ENCODE measurements at places on chromosomes 7 and 10.

DNA sequence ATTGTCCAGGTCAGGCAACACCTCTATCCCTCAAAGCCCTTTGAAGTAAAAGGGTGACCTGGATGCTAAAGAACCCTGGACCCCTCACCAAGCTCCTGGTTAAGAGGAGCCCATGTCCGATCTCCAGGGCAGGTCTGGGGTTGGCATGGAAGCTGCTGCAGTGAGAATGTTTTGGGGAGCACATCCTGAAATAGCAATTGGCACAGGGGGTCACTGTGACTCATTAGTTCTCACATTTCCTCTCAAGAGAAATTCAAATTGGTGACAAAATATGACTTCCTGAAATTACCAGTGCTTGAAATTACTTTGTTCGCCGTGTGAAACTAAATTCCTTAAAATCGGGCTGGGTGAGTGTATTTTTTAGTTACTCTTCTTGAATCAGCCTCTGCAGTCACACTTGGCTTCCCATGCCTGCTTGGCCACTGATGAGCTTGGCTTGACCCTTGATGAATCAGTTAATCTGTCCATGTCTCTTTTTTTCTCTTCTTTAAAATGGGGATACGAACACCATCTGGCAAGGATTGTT, 18.8 kb upstream of the ARHGAP22 start:
- DNase-seq: no peak

- no peak for DNase-seq
Measured at GRCh38 chr7:74466196-74466813, 12.6 kb downstream of the GTF2IRD1 start.

DNA sequence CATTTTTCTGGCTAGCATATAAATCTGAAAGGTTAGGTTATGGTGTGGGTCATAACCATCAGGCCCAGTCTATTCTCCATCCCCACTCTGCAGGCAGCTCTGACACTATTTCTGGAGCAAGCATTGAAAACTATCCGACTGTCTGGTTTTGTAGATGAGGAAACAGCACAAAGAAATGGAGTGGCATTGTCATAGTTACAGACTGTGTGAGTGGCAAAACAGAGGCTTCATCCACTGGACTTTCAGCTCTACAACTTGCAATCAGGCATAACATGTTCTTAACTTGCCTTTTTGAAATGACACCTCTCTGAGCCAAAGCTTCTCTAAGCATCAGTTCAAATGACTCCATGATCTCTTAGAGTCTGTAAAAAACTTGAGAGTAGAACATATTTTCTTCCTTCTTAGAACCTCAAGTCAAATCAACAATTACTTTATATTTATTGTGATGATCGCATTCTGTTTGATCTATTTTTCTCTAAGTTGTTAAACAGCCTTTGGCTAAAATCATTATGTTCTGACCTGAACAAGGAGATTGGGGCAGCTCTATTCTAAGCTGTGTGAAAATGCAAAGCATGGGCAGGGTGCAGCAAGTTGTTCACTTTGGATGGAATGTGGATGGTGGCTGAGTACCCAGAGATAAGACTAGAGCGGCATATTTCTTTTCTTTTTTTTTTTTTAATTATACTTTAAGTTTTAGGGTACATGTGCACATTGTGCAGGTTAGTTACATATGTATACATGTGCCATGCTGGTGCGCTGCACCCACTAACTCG, 68.5 kb downstream of the LRRC4 start:
- no peak for DNase-seq

- no peak for DNase-seq
Measured at GRCh38 chr7:95649546-95649945, 53.2 kb upstream of the PDK4 start.

GRCh38 chr10:78971094-78971682, 97.6 kb upstream of the ZMIZ1 start:
- DNase-seq: no peak

DNA sequence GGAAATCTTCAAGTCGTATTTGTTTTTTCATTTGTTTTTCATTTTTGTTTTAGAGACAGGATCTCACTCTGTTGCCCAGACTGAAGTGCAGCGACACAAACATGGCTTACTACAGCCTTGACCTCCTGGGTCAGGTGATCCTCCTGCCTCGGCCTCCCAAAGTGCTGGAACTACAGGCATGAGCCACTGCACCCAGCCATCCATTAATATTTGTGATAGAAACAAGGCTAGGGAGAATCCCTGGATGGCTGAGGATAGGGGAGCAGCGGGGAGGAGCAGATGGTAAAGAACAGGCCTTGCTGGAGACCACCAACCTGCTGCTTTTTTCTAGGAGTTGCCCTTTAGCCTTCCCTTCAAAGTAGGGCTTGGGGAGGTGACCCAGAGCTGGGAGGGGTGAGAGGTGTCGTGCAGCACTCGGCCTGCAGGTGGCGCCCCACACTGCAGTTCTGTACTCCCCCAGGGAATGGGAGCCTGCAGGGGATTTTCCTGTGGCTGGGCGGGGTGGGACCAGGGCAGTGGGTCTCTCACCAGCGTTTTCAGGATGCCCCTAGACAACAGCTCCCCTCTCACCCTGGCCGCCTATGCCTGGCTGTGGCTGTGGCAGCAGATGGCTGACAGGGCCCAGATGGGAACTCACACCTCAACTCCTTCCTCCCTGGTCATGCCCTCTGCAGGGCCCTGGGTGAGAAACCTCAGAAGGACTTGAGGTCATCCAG, 12.6 kb upstream of the CDH23 start:
- DNase-seq: peak; percentile 37

DNA sequence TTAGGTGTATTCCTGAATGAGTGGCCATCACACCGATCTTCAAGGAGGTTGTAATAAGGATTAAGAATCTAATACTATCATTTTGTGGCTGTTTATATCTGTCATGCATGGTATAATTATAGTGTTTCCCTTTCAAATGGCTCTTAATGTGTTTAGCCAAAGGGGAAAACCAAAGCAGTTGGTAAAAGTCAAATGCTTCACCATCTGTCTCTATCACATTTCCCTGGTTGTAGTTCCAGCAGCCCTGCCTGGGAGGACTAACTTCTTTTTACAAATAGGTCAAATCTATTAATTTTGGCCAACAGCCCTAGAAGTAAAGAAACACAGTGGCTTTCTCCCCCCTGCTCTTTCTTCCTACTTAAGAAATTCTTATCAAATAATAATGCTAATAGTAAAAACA, 56.7 kb downstream of the ZNF365 start:
- DNase-seq: no peak

- no peak for DNase-seq
Measured at GRCh38 chr10:127569210-127569609, 20.1 kb downstream of the NPS start.

DNA sequence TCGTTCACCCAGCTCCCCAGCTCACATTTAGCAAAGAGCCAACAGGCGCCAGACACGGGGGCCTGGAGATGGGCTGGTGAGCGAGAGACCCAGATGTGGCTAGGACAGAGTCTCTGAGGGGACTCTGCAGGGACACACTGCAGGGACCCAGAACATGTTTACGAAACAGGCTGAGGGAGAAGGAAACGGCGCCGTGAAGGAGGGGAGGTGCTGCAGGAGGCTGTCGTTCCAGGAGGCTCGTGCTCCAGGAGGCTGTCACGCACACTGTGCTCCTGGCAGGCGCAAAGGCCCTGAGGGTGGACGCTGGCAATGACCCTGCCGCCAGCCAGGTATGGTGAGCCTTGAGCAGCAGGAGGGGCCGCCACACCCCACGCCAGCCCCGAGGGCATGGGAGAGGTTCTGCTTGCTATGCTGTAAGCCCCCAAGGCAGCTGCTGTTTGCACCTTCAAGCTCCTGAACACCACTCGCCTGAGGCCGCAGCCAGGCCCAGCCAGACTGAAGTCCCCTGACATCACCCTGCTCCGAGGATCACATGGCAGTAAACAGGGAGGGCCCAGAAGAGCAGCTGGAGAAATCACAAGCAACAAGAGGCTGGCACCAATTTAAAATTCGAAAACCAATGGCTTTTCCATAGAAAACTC, 27.3 kb downstream of the ADAP1 start:
- no peak for DNase-seq

DNA sequence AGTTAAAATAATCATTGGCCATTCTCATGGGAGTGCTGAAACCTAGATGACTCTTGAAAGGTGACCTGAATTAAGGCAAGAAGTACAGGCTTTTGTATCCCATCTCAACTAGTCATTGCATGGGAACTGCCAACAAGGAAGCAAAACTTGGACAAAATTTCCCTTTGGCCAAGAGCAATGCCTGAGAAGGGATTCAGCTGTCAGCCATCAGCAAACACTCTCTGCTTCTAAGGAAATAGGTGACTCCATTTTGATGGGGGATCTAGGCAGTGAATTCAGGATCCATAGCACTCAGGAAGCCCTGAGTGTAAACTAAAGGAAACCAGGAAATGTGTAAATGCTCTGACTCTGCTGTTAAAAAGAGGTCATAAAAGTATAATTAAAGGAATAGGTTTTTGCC, 221.5 kb upstream of the TMEM229A start:
- DNase-seq: no peak

- no peak for DNase-seq
Measured at GRCh38 chr7:94588075-94588474, 67.9 kb downstream of the SGCE start.

DNA sequence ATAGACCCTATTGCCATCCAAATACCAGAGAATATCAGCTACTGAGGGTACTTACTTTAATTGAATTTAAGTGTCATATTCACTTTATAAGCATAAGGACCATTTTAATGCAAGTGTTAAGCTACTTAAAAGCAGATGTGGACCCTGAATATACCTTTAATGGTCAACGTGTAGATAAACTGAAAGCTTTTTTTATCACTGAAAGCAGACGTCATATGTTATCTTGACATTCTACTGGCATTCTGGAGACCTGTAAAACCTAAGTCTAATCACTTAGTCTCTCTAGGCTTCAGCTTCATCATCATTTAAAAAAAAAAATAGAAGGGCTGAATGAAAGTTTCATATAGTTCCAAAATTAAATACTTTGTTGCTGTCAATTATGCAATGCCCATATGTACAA, 116.5 kb downstream of the ELAPOR2 start:
- DNase-seq: no peak

DNA sequence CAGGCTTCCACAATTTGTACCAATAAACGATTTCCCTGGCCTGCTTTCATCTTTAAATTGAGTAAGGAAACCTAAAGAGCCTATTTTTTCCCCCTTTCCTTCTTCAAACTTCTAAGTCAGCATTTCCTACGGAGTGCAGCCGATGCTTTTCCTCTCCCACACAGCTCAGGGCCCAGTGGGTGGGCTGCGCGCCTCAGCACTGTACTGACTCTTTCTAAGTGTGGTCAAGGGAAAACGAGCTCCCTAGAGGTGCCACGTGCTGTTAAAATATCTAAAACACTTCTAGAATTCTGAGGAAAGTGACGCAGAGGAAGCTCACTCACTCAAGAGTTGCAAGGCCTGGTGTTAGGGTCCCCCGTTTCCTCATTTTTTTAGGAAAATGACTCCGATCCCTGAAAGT, 29.0 kb downstream of the STEAP1B start:
- DNase-seq: no peak

DNA sequence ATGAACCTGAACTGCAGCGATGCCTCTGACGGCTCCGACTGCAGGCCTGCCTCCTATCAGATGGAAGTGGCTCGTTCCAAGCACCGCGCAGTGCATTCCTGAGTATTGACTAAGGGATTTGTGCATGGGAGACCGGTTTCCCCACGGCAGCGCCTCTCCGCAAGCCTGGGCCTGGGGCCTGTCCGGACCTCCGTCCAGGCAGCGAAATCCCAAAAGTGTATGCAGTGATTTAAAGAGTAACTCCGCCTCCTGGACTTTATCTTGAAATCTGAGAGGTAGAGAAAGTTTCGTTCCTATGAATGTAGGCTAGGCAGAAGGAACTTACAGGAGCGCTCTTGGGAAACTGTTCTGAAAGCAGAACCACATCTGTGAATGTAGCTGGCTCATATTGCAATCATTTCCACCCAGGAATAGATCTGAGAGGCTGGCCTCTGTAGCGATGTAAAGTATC, 106.2 kb upstream of the CELF2 start:
- no peak for DNase-seq

- DNase-seq: no peak
Measured at GRCh38 chr7:35389636-35390035, 135.7 kb upstream of the TBX20 start.

- DNase-seq: peak; percentile 33
Measured at GRCh38 chr10:29998142-29998808, 61.1 kb downstream of the JCAD start.

DNA sequence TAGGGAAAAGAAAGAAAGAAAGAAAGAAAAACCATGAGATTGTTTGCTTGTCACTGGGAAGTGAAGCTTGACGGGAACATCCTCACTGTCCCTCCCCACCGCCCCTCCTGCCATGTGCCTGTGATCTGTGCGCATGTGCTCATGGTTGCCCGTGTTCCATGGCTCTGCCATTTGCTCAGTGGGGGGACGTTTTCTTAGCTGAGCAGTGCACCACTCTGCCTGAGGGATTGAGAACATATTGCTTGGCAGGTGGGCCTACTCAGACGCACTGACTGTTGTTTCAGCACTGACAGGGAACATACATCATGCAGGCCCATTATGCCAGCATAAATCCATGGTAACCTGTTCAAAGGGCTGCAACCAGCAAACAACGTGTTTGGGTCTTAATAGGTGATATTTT, 747.9 kb upstream of the GALNT17 start:
- no peak for DNase-seq

DNA sequence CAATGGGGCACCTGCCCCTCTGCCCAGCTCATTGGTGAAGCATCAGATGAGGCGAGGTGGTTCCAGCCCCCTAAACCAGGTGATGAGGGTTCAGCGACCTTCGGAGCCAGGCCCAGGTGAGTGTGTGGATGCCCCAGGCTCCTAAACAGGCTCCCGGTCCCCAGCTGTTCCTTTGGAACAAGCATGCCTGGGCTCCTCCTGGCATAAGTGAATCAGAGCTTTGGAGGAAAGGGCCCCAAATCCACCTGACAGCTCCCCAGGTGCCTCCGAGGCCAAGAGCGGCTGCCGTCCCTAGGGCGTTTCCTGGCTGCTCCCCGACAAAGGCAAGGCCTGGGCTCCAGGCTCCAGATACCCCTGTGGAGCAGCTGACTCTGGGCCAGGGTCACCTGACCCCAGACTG, 61.3 kb downstream of the YKT6 start:
- DNase-seq: no peak

GRCh38 chr7:158588085-158588877, 658 bp upstream of the PTPRN2 start:
- DNase-seq: no peak

DNA sequence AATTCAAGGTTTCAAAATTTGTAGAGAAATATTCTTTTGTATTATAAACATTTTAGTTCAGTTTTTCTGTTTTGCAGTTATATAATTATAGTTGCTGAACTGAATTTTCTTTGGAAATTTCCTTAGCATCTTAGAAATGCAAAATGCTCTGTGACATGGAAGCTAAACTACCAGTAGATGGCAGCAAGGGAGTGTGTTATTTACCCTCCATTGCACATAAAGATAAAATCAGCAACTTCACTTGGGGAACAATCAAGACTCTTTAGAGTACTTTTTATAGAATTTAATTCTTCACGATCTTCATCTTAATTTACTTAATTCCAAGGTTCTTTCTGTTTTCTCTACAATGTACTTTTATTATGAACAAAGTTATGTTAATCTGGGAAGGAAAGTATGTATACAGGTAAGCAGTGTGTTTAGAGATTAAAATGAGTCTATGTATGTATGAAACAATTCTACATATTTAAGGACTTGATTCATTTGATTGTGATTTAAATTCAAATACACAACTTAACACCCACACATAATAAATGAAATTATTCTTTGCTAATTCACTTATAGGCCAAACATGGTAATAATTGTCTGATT, 404.2 kb downstream of the THSD7A start:
- no peak for DNase-seq
